ENCODE measurements at places on chromosomes 1 and 21. TPM values are rescaled to one million over a fixed set of nuclear protein-coding genes. Genes with fewer than 3 reads are reported as not detected.

DNA sequence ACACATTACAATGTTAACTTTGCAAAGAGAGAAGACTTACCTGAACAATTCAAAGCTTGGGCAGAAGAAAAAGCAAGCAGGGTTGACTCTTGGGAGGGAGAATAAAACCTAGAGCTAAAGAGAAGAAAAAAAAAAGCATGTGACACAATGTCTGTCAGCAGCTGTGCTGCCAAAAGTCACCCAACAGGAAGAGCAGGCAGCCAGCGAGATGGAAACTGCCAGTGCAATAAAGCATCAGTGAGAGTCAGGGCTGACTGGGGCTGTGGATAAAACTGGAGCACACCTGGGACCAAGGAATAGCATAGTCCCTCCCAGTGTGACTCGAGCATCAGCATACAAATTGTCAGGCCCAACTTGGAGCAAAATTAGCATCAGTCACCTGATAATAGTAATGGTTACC, 65.0 kb upstream of the SLC22A15 start:
- no peak for DNase-seq
- no peaks in the 10 kb centered on the region for H3K4me1 ChIP-seq

- H3K27me3 ChIP-seq: no peaks in the 10 kb centered on the region
- no peak for DNase-seq
- H3K27ac ChIP-seq: no peak overlapping the region
- no peak overlapping the region for H3K4me3 ChIP-seq
- no peaks in the 10 kb centered on the region for H3K36me3 ChIP-seq
These were observed 93.0 kb downstream of the ABCA4 start for GRCh38 chr1:94027721-94028515.

- no peak overlapping the region for H3K4me3 ChIP-seq
- no peaks in the 10 kb centered on the region for H3K27me3 ChIP-seq
- H3K4me1 ChIP-seq: no peaks in the 10 kb centered on the region
- DNase-seq: no peak
- no peaks in the 10 kb centered on the region for H3K36me3 ChIP-seq
- no peak overlapping the region for H3K27ac ChIP-seq
These were observed 21.1 kb downstream of the COL11A1 start for GRCh38 chr1:103087256-103087655.

DNA sequence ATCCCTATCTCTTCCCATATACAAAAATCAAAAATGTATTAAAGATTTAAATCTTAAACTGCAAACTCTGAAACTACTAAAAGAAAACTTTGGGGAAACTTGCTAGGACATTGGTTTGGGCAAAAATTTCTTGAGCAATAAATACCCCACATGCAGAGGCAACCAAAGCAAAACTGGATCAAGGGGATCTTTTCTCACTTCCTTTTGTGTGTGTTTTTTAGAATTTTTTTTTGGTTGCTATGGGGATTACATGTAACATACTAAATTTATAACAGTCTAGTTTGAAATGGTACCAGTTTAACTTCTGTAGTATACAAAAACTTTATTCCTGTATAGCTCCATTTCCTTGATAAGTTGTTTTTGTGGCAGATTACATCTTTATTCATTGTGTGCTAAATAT, 16.8 kb downstream of the MAST2 start:
- H3K27ac ChIP-seq: no peak overlapping the region
- DNase-seq: no peak
- H3K27me3 ChIP-seq: no peaks in the 10 kb centered on the region
- H3K4me1 ChIP-seq: peaks cover 13% of the 10 kb centered on the region

- no peaks in the 10 kb centered on the region for H3K36me3 ChIP-seq
- no peak for DNase-seq
- no peak overlapping the region for H3K27ac ChIP-seq
These were observed 33.8 kb downstream of the CLIC6 start for GRCh38 chr21:34702341-34703170.

DNA sequence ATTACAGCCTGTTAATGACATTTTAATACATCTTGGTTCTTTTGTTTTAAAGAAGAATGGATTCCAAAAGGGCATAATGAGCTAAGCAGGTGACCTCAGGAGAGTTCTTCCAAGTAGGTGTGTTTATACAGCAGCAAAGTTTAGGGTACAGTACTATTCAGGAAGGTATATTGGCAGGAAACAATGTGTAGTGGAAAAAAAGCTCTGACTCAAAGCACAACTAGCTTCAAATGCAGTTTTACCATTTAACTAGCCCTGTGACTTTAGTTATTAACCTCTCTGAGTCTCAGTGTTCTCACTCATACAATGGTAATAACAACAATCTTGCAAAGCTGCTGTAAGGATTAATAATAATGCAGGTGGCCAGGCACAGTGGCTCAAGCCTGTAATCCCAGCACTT, 29.9 kb downstream of the FAF1 start:
- H3K36me3 ChIP-seq: peaks cover 4% of the 10 kb centered on the region
- no peaks in the 10 kb centered on the region for H3K27me3 ChIP-seq
- H3K4me1 ChIP-seq: no peaks in the 10 kb centered on the region
- no peak overlapping the region for H3K27ac ChIP-seq

The AMY2A gene
- 1.1 TPM for total RNA-seq
